ENCODE measurements at places on chromosomes 3 and 15. TPM values are rescaled to one million over a fixed set of nuclear protein-coding genes. Genes with fewer than 3 reads are reported as not detected.
A peak's percentile ranks its signal among the peaks of the same experiment; 100 is the strongest.

CCR9 gene
- total RNA-seq: 0.15 TPM

CD200 gene
- 26.8 TPM for total RNA-seq

DNAJA4 gene
- total RNA-seq: 49.9 TPM

SRP14 gene
- 140 TPM for total RNA-seq

NTRK3 gene
- total RNA-seq: 0.53 TPM

CD86 gene
- total RNA-seq: 1.8 TPM

PLA2G4E gene
- not detected for total RNA-seq

GOLGA8G gene
- not detected for total RNA-seq

- no peak for ATAC-seq
- peaks cover 10% of the 10 kb centered on the region for H3K4me1 ChIP-seq
- no peaks in the 10 kb centered on the region for H3K27me3 ChIP-seq
- peaks cover 34% of the 10 kb centered on the region for H3K36me3 ChIP-seq
- peak overlapping the region; percentile 46 for H3K27ac ChIP-seq
Observed at GRCh38 chr15:89138999-89139612, 50.9 kb downstream of the ABHD2 start.

DNA sequence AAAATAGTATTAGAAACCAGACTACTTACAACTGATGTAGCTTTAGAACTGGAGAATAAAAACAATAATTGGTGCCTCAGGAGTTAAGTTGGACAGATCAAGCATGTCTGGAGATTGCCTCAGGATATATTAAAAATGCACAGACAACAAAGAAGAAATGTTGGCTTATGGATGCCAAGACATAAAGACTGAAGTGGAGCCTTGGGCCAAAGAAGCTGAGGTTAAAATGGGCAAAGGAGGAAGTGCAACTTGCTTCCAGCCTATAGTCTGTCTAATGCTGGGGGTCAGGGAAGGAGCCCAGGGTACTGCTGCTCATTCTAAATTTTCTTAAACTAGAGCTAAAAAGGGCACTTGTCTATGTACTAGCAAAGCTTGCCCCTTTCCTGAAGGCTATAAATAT lies 77.5 kb downstream of the ESYT3 start:
- no peak for ATAC-seq
- no peaks in the 10 kb centered on the region for H3K27me3 ChIP-seq
- no peak overlapping the region for H3K4me3 ChIP-seq
- no peaks in the 10 kb centered on the region for H3K4me1 ChIP-seq
- H3K36me3 ChIP-seq: no peaks in the 10 kb centered on the region

DNA sequence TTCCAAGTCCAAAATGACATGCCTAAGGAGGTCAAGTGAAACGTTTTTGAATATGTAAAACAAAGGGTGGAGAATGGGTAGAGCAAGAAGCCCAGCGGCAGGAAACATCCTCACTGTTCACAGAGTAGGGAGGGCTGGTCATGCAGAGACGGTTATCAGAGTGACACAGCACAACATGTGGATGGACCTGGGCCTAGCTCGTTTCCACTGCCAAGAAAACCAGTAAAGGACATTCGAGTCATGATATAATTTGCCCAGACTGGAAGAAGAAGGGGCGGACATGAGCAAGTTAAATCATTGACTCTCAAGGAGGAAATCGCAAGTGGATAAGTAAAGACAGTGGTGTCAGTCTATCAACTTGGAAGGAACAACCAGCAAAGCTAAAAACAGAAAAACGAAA lies 89.3 kb downstream of the LRIG1 start:
- no peaks in the 10 kb centered on the region for H3K27me3 ChIP-seq
- H3K36me3 ChIP-seq: peaks cover 100% of the 10 kb centered on the region
- peak overlapping the region; percentile 74 for H3K27ac ChIP-seq
- ATAC-seq: no peak

DNA sequence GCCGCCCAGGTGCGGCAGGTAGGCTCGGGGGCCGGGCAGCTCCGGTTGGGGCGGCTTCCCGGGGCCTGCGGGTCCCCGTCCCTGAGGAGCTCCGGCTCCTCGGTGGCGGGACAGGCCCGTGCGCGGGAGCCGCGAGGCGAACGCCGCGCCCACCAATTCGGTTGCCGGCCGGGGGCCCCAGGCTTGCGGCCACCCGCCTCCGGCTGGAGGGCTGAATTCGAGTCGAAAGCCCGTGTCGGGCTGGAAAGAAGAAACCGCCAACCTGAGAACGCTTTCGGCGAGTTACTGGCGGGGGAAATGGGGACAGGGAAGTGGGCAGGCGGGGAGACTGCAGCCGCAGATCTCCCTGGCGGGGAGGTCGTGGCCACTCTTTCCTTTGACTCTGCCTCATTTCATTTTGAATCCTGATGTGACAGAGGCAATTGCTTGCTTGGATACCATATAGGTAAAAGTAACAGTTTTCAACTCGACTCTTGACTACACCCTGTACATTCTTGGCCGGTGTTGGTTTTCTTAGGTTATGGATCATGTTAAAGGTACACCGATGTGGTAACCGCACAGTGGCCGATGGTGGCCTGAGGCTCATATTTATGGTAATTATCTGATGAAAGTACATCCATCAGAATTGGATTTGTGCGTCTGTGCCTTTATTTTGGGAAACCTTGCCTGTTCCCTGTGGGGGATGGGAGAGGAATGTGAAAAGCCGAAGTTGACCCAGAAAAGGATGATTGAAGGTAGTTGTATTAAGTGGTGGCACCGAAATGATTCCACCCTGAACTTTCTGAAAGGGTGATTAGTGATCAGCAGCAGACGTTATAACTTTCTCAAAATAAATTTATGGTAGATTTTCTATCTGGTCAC lies 1.7 kb downstream of the B3GNT5 start:
- H3K27ac ChIP-seq: no peak overlapping the region
- H3K27me3 ChIP-seq: peaks cover 5% of the 10 kb centered on the region
- peaks cover 17% of the 10 kb centered on the region for H3K36me3 ChIP-seq
- H3K4me3 ChIP-seq: peak overlapping the region; percentile 71
- ATAC-seq: peak; percentile 20

DNA sequence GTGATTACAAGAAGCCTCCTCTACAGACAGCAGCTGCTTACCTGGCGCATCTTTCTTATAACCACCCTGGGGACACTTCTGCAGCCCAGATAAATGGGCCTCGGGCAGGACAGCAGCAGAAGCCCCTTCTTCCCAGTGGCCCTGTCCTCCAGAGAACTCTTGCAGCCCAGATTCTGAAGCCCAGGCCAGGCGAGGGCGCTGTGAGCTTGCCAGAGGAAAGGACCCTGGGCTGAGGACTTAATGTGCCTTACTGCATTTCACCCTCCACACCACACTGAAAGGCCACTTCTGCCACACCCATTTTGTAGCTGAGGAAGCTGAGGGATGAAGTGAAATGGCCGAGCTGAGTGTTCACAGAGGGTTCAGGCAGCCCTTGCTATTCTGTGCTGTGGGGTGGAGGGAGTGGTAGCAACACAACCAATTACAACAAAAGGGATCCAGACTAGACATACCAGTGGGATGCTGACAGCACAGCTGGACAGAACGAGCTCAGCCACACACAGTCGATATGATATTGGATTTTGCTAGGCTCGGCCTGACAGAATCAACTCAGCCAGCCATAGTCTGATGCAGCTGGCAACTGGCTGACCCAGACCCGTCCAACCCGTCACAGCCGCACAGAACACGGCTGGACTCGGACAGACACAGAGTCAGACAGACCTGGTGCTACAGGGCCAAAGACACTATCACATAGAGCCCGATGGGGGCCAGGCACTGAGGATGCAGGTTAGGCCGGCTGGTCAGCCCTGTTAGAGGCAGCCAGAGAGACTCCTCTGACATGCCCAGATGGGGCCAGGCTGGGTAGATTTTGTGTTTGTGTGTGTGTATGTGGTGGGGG lies 7.3 kb downstream of the ACOX2 start:
- no peak overlapping the region for H3K4me3 ChIP-seq
- no peaks in the 10 kb centered on the region for H3K36me3 ChIP-seq
- no peak overlapping the region for H3K27ac ChIP-seq

DNA sequence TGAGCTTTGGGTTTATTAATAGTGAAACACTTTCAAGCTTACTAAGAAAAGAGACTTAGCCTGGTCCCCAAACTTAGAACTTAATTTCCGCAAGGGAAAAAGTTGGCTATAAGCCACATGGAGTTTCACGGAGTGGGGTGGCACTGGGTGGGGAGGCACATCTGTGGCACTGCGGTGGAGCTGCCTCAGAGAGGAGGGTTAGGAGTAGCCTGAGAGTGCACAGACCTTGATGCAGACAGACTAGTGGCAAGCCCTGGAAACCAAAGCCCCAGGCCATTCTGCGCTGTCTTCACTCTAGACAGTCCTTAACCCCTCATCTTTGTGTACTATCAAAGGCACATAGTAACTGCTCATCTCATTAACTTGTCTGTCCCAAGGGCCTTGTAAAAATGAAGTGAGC lies 22.0 kb downstream of the CXCR6 start:
- H3K27me3 ChIP-seq: no peaks in the 10 kb centered on the region
- H3K4me1 ChIP-seq: peaks cover 59% of the 10 kb centered on the region
- peak; percentile 37 for ATAC-seq
- peaks cover 100% of the 10 kb centered on the region for H3K36me3 ChIP-seq
- peak overlapping the region; percentile 77 for H3K27ac ChIP-seq

DNA sequence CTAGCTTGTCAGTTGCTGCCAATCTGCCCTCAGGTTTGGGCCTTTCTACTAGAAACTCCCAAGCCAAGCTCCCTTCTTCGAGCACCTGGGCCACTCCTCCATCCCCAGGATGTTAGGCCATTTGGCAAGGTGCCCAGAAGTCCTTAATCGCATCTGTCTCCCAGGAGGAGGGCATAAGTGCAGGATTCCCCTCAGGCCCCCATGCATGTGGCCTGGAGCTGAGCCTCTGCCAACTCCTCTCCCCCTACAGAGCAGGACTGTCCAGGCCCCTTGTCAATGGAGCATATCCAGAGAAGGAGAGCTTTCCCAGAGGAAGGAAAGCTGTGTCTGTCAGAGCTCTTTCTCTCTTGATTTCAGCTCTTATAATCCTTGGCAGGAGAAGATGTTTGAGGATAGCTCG lies 182.6 kb upstream of the ROPN1 start:
- peaks cover 10% of the 10 kb centered on the region for H3K27me3 ChIP-seq
- no peak overlapping the region for H3K4me3 ChIP-seq
- H3K4me1 ChIP-seq: no peaks in the 10 kb centered on the region
- H3K36me3 ChIP-seq: no peaks in the 10 kb centered on the region

DNA sequence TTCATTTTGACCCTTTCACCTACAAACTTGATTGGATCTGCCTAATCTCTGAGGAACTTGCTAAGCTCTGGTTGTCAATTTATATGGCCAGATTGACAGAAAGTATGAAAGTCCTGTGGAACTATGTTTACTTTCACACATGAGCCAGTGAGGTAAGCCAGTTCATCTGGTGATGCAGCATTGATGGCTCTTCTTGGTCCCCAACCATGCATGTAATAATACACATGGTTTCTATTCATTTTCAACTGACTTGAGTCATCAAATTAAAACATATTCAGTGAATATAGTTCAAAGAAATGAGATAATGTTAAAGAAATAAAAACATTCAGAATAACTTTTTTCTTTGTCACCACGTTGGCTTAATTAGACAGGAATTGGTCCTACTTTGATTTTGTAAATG lies 336.1 kb upstream of the THBS1 start:
- no peak for ATAC-seq
- H3K4me1 ChIP-seq: no peaks in the 10 kb centered on the region
- H3K27ac ChIP-seq: no peak overlapping the region
- H3K36me3 ChIP-seq: no peaks in the 10 kb centered on the region

DNA sequence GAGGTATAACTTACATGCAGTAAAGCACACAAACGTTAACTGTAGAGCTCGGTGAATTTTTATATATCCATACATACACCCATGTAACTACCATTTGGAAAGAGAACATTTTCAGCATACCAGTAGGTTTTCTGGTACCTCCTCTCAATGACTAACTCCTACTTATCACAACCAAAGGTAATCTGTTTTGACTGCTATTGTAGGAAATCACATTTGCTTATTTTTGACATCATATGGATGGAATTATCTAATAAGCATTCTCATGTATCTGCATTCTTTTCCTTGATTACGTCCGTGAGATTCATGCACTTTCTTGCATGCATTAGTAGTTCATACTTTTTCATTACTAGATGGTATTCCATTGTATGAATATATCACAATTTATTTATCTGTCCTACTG lies 76.8 kb downstream of the CSNK1G1 start:
- H3K27ac ChIP-seq: no peak overlapping the region
- no peaks in the 10 kb centered on the region for H3K36me3 ChIP-seq
- H3K27me3 ChIP-seq: no peaks in the 10 kb centered on the region
- no peaks in the 10 kb centered on the region for H3K4me1 ChIP-seq

- H3K4me3 ChIP-seq: no peak overlapping the region
- H3K4me1 ChIP-seq: no peaks in the 10 kb centered on the region
- H3K36me3 ChIP-seq: no peaks in the 10 kb centered on the region
- no peak for ATAC-seq
Observed at GRCh38 chr3:146425341-146425740, 44.0 kb downstream of the PLSCR2 start.

DNA sequence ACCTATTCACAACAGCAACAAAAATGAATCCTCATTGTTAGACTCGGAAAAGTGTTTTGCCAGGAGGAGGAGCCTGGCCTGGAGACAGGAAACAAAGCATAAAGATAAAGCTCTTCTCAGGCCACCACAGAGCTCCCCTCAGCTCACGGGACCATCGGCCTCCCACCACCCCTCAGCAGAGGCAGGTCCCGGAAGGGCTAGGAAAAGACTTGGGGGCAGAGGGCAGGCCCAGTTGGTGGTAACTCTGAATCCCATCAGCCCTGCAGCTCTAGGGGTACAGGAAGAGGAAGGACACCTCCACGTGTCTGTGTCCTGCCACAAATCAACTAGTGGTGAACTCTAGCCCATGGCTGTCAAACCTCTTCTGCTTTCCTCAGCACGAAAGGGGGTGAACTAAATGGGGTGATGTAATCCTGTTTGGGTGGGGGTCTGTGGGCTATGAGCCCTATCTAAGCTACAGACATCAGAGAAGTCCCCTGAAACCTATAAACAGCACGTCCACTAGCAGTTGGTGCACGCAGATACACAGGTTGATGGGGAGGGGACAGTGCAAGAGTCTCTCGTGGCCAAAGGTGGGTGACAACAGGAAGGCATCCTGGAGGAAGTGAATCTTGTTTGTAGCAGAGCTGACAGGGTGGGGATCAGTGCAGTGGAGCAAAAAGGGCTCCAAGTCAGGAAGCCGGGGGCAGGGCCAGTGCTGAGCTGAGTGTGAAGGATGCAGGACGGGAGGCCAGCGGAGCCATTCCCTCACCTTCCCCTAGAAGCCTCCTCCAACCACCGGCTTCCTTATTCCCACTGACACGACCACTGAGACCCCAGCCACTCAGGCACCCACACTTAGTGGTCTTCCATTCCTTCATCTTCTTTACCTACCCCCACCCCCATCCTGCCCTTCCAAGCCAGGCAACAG lies 111.1 kb upstream of the HACD2 start:
- ATAC-seq: no peak
- no peaks in the 10 kb centered on the region for H3K36me3 ChIP-seq
- H3K4me1 ChIP-seq: no peaks in the 10 kb centered on the region

DNA sequence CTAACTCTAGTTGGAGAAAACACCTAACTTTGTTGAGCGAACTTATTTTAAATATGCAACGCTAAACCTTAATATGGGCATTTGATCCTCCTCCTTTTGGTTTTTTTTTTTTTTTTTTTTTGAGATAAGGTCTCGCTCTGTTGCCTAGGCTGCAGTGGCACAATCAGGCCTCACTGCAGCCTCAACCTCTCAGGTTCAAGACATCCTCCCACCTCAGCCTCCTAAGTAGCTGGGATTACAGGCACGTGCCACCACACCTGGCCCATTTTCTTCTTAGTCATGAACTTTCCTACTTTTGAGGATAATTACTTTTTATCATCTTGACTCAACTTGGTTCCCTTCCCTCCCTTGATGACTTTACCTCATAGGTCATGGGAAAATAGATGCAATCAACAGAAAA lies 3.9 kb downstream of the NUSAP1 start:
- peaks cover 36% of the 10 kb centered on the region for H3K4me1 ChIP-seq
- peak overlapping the region; percentile 53 for H3K4me3 ChIP-seq
- ATAC-seq: no peak

GRCh38 chr15:94400526-94401298 lies 169.4 kb downstream of the MCTP2 start:
- ATAC-seq: no peak
- no peak overlapping the region for H3K4me3 ChIP-seq
- no peaks in the 10 kb centered on the region for H3K4me1 ChIP-seq
- no peaks in the 10 kb centered on the region for H3K27me3 ChIP-seq

Data from activated T-helper 17 cell treated with anti-CD3 and anti-CD28 coated beads, Interleukin-2, amount 50 U/mL, for 72 hours (primary cell).